ENCODE measurements at places on chromosomes 3 and 15.
A peak's percentile ranks its signal among the peaks of the same experiment; 100 is the strongest.

GRCh38 chr3:117499189-117499870, 789.8 kb downstream of the TUSC7 start:
- DNase-seq: no peak

DNA sequence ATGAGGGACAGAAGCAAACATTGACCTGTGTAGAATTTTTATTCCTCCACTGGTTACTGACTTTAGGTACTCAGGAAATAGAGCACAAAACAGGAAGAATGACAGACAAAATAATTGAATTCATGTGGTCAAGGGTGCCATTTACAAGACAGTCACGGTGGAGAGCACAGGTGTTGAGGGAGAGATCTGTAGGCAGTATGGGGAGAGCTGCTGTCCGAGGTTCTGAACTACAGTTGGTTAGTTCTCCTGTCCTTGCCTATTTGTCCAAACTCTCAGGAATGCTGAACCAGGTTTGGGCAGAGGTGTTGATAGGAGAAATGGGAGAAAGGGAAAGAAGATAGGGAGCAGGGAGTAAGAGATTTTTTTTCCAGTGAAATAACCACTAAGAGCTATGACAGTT, 178.5 kb upstream of the ZBTB20 start:
- no peak for DNase-seq

DNA sequence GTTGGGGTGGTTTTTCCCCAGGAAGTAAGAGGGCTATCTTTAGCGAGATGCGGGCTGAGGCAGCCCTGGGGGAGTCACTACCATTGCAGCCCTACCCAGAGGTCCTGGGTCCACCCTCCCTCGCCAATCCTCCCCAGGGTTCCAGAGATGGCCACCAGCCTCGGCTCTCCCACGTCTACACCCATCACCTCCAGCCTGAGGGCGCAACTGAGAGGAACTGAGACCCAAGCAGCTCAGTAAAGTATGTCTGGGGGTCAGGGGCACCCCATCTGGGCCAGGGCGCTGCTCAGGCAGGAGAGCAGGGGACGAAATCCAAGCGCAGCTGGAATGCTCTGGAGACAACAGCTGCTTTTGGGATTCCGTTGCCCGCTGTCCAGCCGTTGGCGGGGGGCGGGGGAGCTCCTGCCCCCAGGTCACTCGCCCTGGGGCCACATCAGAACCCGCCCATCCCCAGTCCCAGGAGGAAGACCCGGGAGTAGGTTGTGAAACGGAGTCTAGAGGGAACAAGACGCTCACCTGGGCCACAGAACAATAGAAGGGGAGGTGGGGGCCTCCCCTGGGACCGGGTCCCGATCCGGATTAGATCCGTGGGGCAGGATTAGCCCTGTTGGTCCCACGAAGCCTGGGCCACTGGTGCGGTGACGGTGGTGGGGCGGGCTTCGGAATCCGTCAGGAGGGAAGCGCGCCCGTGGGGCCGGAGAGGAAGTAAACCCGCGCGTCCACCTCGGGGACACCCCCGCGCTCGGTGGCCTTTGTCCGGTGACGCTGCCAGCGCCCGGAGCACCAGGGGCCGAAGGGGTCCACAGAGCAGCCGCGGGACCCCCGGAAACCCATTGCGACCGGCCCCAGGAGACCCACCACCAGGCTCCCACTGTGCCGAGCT, 1.4 kb upstream of the NDUFAF3 start:
- no peak for DNase-seq

DNA sequence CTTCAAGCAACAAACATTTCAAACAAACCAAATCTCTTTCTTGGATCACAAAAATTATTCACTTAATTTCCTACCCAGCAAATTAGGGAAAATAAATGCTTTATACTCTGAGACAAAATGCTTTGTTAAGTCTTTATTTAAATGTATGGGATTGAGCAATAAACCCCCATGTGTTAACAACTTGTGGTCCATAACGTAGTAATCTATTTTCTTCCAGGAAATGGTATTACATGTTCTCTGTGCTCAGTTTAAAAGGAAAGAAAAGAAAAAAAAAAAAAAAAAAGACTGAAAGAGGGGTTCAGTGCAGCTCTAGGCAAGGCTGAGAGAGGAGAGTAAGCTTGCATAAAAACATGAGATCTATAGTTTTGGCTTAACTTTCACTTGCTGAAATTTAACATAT, 102.3 kb downstream of the PIK3CB start:
- DNase-seq: peak; percentile 28
